ENCODE measurements at places on chromosomes 1 and 21.

DNA sequence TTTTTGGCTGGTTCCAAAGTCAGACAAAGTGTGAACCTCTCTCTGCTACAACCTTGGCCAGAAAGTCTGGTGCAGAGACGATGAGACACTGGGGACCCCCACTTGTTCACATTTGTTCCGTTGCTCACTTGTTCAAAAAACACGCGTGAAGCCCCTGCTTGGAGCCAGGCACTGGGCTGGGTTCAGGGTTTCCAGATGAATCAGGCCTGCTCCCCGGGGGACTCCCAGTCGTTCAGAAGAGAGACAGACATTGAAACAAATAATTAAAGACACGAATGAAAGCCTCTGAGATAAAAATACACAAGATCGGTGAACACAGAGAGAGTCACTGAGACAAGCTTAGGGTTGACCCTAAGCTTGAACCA lies 101.5 kb upstream of the RUNX3 start:
- DNase-seq = peak; percentile 76

DNA sequence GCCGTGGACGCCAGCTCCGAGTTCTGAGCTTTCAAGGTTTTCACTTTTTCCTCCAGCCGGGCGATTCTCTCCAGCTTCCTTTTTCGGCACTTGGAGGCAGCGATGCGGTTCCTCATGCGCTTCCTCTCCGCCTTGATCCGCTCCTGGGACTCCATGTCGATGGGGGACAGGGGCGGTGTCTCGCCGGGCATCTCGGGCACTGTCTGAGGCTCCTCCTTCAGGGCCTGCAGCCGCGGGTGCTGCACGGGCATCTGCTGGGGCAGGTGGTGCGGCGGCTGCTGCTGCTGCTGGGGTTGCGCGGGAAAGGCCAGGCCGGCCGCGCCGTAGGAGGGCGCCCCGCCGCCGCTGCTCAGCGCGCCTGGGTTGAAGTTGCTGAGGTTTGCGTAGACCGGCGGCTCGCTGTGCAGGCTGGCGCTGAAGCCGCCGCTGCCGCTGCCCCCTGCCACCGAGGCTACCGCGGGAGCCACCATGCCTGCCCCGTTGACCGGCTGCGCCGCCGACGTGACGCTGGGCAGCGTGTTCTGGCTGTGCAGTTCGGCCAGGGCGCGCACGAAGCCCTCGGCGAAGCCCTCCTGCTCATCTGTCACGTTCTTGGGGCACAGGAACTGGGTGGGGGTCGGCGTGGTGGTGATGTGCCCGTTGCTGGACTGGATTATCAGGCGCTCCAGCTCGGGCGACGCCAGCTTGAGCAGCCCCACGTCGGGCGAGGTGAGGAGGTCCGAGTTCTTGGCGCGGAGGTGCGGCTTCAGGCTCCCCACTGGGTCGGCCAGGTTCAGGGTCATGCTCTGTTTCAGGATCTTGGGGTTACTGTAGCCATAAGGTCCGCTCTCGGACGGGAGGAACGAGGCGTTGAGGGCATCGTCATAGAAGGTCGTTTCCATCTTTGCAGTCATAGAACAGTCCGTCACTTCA lies 1.4 kb downstream of the JUN start:
- DNase-seq = peak; percentile 76

GRCh38 chr1:118982821-118983557 lies 5.2 kb downstream of the TBX15 start:
- no peak for DNase-seq

GRCh38 chr1:50251702-50252101 lies 143.0 kb downstream of the ELAVL4 start:
- DNase-seq = no peak

DNA sequence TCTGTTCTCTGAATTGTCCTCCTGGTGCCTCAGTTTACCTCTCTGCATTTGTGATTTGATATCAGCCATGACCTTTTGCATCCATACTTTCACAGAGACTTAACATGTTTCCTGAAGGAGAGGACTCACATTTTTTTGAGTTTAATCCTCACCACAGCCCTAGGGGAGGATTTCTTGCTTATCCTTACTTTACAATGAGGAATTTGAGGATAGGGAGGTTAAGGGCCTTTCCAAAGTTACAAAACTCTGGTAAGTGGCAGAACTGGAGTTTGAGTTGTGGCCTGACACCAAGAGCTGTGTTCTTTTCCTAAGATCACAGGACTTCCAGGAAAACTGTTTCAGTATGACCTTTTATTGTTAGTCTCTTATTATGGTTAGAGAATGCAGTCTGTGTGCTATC lies 34.2 kb downstream of the TNFRSF8 start:
- no peak for DNase-seq

- no peak for DNase-seq
Observed at GRCh38 chr1:17601643-17602382, 62.3 kb downstream of the ARHGEF10L start.

- DNase-seq = no peak
Observed at GRCh38 chr1:59520194-59520593, 223.3 kb downstream of the FGGY start.

GRCh38 chr1:30418061-30418938 lies 305.1 kb downstream of the MATN1 start:
- DNase-seq = no peak

DNA sequence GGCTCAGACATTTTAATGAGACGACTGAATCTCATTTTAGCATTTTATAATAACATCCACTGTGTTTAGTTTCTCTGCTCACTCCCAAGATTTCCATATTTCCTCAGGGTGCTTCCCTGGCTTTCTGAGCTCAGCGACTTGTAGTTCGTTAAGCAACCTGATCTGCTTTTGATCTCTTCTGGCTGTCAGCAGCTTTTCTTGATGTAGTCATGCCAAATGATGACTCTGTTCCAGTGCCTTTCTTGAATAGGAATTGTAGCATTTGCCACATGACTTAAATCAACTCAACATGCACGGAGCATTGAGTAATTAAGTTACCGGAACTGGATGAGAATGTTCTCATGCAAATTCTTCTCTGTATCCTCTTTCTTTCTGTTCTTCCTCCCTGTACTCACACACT lies 246.1 kb downstream of the FMN2 start:
- DNase-seq = no peak

- DNase-seq = no peak
Observed at GRCh38 chr1:52676249-52676903, 21.8 kb downstream of the COA7 start.

GRCh38 chr1:38929054-38929453 lies 12.6 kb downstream of the RHBDL2 start:
- DNase-seq = no peak

GRCh38 chr1:156664046-156664766 lies 13.0 kb downstream of the NES start:
- no peak for DNase-seq

- no peak for DNase-seq
Observed at GRCh38 chr1:52439976-52440375, 35.6 kb downstream of the PRPF38A start.

DNA sequence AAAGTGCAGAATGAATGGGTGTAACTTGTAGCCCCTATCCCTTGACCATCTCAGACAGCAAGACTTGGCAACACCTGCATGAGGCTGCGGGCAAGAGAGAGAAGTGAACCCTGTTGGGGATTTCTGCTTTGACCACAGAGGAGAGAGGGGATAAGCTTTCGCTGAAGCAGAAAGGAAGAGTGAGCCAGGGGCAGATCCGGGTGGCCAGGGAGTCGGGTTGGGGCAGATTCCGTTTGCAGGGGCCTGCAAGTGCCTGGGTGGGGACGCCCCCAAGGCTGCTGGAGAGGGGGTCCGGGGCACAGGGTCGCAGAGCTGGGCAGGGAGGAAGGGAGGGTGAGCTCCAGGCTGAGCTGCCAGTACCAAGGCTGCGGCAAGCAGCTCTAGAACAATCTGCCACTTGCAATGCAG lies 25.3 kb upstream of the PIK3CD start:
- peak; percentile 24 for DNase-seq

DNA sequence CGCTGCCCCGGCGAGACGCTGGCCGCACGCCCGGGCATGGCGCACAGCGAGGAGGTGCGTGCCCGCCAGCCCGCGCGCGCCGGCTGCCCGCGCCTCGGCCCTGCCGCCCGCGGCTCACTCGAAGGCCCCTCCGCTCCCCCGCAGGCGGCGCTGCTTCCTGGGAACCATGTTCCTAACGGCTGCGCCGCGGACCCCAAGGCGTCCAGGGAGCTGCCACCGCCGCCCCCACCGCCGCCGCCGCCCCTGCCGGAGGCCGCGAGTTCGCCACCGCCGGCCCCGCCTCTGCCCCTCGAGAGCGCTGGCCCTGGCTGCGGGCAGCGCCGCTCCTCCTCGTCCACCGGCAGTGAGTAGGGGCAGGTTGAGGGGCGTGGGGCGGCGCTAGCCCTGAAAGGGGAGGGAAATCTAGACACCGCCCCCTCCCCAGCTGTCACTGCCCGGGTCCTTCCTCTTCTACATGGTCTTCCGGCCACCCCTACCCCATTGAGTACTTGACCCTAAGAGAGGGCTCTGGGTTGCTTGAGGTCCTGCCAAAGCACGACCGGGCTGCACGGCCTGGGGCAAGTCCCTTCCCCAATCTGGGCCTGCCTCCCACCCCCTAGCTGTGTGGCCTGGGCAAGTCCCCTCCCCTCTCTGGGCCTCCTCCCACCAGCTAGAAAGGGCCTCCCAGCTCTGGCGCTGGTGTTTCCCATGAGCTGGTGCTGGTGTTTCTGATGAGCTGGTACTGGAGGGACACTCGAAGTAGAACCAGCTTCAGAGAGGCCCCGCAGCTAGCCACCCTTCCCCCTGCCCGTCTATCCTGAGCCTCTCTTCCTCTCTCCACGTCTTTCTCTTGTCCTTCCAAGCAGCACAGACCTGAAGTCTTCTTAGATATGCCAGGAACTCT lies 17.0 kb downstream of the TNFRSF25 start:
- DNase-seq = no peak

DNA sequence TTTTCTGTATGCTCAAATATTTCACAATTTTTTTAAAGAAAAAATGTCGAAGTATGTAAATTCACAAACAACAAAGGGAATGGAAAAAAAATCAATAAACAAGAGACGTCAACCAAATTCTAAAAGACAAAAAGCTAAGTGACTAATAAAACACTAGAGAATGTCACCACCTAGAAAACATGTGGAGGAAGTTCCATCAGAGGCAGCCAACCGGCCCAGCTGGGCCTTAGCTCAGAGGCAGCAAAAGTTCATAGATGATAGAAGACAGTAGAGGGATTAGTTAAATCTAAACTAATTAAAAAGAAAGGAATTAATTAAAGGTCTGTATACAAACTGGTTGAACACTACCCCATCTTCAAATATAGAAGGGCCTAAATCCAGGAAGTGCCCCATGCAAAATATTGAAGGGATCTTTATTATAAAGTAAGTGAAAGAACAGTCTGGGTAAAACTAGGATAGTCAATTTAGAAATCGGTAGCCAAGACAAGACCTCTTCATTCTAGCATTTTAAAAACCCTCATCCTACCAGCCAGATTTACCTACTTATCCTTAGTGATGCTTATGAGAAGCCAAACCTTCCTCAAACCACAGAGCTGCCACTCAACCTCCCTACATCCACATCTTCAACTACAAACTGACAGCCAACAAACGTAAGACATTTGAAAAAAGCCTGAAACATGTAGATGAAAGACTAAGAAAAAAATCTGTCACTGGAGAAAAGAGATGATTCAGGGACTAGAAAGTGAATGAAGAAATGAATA lies 23.7 kb downstream of the MRPL39 start:
- DNase-seq = no peak

- no peak for DNase-seq
Observed at GRCh38 chr1:211959221-211959620, 76.1 kb downstream of the INTS7 start.

GRCh38 chr1:1429671-1430073 lies 5.8 kb upstream of the VWA1 start:
- DNase-seq = no peak

GRCh38 chr21:42973991-42974831 lies at the start of gene PKNOX1:
TSS of gene PKNOX1 (plus strand) at chr21:42974562. CDS start at chr21:43004382, 29,820 bp downstream.
- DNase-seq = peak; percentile 99

DNA sequence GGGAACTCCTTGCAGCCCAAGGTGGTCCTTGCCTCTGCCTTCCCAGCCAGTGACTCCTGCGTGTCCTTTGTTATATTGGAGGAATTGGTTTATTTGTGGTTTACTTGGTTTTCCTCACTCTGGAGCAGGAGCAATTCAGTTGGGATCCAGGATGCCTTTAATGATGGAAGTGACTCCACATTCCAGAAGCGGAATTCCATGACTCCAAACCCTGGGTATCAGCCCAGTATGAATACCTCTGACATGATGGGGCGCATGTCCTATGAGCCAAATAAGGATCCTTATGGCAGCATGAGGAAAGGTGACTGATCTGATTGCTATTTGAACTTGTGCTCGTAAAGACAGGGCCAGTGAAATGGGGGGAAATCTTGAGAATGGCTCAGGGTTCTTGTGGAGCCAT lies 15.1 kb upstream of the PIGV start:
- no peak for DNase-seq

DNA sequence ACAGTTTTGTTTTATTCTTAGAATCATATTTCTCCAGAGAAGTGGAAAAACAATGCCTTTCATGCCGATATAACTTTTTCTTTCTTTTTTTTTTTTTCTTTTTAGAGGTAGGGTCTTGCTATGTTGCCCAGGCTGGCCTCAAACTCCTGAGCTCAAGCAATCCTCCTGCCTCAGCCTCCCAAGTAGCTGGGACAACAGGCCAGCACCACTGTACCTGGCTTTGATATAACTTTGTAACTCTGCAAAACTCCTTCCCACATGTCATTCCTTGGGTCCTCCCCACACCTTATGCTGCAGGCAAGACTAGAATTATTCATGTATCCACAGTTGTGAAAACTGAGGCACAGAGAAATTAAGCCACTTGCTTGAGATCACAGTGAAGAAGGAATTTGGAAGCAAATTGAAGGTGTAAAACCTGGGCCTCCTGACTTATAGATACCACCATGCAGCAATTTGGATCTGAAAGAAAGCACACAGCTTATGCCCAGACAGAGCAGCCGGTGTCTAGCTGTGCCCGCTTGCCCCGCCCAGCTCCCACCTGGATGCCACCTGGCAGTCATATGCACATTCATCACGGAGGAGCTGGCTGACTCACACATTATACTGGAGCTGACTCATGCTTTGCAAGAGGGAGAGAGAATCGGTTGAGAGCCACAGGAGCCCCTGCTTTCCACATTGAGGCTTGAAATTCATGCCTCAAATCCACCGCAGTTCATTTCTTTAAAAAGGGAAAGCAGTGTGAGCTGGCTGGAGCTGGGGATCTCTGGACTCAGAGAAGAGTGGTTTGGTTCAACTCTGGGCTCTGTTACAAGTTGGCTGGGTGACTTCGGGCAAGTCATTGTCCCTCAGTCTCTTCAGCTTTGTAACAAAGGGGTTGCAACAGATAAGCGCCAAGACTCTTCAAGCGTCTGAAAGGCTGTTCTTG lies 8.3 kb upstream of the SLC2A1 start:
- DNase-seq = peak; percentile 43

- no peak for DNase-seq
Observed at GRCh38 chr1:20233394-20233793, 47.1 kb upstream of the PLA2G2C start.

DNA sequence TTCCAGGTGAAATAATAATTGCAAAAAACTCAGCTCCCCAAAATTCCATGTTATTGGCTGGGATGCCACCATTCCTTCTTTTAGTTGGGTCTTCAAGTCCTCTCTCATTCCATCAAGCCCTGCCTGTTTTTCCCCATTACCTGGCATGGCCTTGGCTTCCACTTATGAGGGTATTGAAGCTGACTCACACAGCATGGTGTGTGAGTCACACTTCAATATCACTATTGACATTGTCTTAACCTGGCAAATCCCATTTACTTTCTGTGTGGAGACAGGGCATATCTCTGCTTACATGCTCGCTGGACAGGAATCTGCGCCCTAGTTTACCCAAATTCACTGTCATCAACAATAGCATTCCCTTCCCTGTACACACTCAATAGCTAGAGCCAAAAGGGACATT lies 1806.8 kb downstream of the BRINP3 start:
- no peak for DNase-seq
